CD4-positive, alpha-beta T cell treated with Interleukin-15 for 4 hours (primary cell): ENCODE measurements at places on chromosomes 4 and X.

DNA sequence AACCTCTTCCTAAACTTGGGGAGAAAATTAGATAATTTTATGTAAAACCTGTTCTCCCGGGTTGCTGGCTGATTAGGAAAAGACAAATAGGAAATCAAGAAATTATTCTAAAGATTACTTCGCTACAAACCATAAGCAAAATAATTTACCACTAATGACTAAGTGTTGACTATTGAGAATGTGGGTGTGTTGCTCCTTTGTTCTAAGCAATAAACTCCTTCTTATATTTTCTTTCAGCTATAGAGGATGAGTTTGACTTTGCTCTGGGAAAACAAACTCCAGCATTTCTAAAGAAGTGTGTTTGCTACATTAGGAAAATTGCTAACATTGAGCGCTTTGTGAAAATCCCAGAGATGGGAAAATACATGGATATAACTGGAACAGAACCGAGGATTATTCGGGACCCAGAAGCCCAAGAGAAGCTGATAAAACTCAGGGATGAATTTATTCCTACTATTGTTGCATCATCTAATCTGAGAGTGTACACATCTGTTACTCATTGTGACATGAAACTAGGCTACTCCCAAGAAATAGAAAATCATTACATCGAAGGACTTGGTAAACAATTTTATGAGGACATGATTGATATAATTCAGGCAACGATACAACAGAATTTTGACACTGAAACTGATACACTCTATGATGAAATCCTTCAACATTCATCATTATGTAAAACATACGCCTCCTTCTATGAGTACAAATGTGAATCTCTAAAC lies 194.2 kb downstream of the NWD2 start:
- no peak for DNase-seq

GRCh38 chr4:81906905-81907304 lies 435.2 kb upstream of the RASGEF1B start:
- DNase-seq = no peak

GRCh38 chrX:134625315-134625718 lies 33.0 kb downstream of the PLAC1 start:
- no peak for DNase-seq

- DNase-seq = no peak
Measured at GRCh38 chr4:2442175-2442993, 23.6 kb downstream of the CFAP99 start.

GRCh38 chr4:85747882-85748491 lies 273.0 kb downstream of the ARHGAP24 start:
- peak; percentile 4 for DNase-seq

GRCh38 chrX:69133921-69134542 lies 31.2 kb downstream of the PJA1 start:
- DNase-seq = no peak

GRCh38 chrX:51922561-51922960 lies 29.1 kb downstream of the MAGED1 start:
- no peak for DNase-seq

- DNase-seq = no peak
Measured at GRCh38 chr4:38489011-38489861, 174.8 kb upstream of the KLF3 start.

DNA sequence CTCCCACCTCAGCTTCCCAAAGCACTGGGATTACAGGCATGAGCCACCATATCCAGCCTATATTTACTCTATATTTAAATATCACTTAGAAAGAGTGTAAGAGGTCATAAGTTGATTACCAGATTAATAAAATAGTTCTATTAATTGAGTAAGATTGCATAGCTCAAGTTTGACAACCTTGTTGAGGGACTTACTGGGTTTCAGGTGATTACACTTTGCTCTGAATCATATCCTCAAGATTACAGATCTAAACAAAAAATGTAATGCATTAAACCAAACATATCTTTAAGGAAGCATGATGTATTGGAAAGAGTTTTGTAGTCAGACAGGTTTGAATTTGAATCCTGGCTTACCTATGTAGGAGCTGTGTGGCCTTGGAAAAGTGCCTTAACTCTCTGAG lies 47.9 kb upstream of the IL13RA2 start:
- DNase-seq = no peak

- no peak for DNase-seq
Measured at GRCh38 chrX:3346501-3347259, at the start of gene MXRA5. TSS of gene MXRA5 (minus strand) at chrX:3346652. CDS start at chrX:3343833, 2,819 bp downstream.

GRCh38 chr4:182273191-182273935 lies 30.2 kb downstream of the TENM3 start:
- DNase-seq = no peak

DNA sequence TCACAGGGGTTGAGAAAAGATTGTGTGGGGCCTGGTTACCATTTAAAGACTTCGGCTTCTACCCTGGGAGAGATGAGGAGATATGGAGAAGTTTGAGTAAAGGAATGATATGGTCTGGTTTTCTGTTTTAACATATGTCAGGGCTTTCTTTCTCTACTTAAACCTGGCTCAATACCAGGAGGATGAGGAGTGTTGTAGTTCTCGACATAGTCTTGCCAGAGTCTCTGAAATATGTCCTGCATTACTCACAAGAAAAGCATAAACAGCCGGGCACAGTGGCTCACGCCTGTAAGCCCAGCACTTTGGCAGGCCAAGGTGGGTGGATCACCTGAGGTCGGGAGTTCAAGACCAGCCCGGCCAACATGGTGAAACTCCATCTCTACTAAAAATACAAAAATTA lies 16.4 kb upstream of the ACE2 start:
- no peak for DNase-seq

GRCh38 chr4:101081695-101082369 lies 265.5 kb downstream of the PPP3CA start:
- DNase-seq = no peak

DNA sequence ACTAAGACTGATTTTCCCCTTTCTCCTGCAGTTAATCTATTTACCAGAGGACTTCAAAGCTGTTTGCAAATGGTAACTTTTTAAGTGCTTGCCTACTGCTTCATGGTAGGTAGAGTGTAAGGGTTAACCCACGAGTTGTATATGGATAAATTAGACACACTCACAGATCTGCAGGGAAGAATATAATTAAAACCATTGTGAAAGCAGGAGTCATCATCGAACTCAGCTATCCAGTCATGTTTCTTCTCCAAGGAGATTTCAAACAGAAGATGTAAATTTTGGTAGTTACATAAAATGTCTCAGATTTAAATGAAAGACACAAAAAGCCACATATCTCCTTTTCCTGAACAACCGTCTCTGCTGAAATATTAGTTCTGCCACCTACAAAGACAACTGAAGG lies 549 bp upstream of the XG start:
- no peak for DNase-seq

GRCh38 chrX:12686331-12686730 lies 104.9 kb upstream of the PRPS2 start:
- no peak for DNase-seq

DNA sequence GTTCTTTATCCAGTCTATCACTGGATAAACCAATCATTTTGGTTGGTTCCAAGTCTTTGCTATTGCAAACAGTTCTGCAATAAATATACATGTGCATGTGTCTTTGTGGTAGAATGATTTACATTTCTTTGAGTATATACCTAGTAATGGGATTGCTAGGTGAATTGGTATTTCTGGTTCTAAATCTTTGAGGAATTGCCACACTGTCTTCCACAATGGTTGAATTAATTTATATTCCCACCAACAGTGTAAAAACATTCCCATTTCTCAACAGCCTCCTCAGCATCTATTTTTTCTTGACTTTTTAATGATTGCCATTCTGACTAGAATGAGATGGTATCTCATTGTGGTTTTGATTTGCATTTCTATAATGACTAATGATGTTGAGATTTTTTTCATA lies 791.7 kb upstream of the AGA start:
- DNase-seq = no peak

GRCh38 chr4:75644095-75644494 lies 13.8 kb upstream of the CDKL2 start:
- no peak for DNase-seq

DNA sequence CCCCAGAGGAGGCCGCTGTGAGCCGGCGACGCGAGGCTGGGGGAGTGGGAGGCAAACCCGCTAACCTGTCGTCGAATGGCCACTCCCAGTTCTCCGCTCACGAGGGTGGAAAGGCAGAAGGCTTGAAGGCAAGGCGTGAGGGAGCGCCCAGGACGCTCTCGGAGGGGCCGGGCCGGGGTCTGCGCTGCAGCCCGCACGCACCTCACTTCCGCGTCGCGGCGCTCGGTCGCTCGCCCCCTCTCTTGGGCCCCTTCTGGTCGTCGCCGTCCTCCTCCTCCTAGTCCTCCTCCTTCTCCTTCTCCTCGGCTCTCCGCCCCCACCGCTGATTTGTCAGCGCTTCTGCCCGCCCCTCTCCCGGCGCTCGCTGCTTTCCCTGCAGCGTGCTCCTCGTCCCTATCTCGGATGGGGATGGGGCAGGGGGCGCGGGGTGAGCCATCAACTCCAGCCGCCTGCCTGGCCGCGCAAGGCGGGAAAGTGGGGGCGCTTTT lies at the start of gene SNCA:
TSS of gene SNCA (minus strand) at position 265 of the 488 bp plus-strand sequence. CDS start 1,494 bp downstream, outside the sequence.
- peak; percentile 6 for DNase-seq

GRCh38 chrX:81564851-81565250 lies 362.9 kb downstream of the SH3BGRL start:
- DNase-seq = no peak

- no peak for DNase-seq
Measured at GRCh38 chrX:133297284-133297683, 79.1 kb upstream of the TFDP3 start.

DNA sequence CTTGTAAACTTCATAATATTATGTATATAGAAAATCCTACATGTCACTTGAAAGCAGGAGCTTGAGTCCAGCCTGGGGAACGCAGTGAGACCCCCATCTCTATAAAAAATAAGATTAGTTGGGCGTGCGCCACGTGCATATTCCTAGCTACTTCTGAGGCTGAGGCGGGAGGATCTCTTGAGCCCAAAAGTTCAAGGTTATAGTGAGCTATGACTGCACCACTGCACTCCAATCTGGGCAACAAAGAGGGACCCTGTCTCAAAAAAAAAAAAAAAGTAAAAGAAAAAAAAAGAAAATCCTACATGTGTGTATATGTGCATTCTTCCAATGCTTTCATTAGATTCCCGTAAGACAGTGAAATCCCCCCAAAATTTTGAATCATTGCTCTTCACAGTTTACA lies 1.7 kb downstream of the SEC31A start:
- DNase-seq = no peak

GRCh38 chr4:165828928-165829327 lies 44.1 kb upstream of the TLL1 start:
- DNase-seq = no peak

GRCh38 chrX:153723351-153724251 lies 586 bp downstream of the BCAP31 start:
- DNase-seq = peak; percentile 32

DNA sequence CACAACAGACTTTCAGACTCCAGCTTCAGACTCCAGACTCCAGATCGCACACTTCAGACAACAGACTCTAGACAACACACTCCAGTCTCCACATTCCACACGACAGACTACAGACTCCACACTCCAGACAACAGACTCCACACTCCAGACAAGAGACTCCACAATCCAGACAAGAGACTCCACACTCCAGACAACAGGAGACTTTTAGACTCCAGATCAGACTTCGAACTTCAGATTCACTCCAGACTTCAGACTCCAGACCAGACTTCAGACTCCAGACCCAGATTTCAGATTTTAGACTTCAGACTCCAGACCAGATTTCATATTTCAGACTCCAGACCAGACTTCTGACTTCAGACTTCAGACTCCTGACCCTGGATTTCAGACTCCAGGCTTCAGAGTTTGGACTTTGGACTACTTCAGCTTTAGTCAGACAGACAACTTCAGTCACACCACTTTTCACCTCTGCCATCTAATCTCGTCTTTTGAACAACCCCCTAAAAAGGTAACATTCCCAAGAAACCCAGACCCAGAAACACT lies 29.0 kb upstream of the TLR2 start:
- no peak for DNase-seq

DNA sequence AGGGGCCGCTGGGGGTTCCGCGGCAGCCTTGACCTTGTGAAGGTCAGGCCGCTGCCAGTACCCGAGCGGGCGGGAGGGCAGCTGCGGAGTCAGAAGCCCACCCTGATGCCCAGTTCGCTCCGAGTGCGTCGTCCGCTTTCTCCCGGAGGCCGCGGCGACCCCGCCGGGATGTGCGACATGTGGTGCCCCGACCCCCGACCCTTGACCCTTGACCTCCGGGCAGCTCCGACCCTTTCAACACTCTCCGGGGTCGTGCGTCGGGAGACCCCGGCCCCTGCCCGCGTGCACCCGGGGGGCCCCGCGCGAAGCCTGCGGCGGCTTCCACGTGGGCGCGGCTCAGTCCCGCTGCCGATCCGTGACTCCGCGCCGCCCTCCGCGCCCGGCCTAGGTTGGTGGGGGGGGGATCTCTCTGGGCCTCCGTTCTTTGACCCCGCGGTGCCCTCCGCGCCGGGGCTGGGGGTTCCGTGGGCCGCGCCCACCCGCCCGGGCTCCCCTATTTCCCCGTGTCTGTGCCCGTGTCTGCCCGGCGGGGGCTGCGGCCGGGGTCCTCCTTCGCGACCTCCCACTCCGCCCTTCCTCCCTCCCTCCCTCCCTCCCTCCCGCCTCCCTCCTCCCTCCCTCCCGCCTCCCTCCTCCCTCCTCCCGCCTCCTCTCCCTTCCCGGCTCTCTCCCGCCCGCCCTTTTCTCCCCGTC lies 609 bp upstream of the SLC25A6 start:
- no peak for DNase-seq

- DNase-seq = no peak
Measured at GRCh38 chr4:76011700-76012387, 4.5 kb upstream of the CXCL9 start.

DNA sequence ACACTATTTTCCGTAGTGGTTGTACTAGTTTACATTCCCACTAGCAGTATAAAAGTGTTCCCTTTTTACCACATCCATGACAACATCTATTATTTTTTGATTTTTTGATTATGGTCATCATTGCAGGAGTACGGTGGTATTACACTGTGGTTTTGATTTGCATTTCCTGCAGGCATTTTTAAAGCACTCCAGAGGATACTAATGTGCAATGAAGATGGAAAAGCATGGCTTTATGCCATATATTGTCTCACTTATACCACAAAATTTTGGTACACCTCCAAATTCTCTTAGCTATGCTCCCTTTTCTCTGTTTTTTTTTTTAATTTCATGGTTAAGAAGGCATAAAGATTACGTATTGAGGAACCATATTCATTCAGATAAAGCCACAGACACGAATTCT lies 35.1 kb upstream of the NPY2R start:
- no peak for DNase-seq

GRCh38 chr4:99156992-99157391 lies 12.9 kb upstream of the ADH4 start:
- no peak for DNase-seq

GRCh38 chr4:164874789-164875188 lies 2.2 kb upstream of the APELA start:
- DNase-seq = no peak
